ENCODE measurements at places on chromosomes 2 and 18.

DNA sequence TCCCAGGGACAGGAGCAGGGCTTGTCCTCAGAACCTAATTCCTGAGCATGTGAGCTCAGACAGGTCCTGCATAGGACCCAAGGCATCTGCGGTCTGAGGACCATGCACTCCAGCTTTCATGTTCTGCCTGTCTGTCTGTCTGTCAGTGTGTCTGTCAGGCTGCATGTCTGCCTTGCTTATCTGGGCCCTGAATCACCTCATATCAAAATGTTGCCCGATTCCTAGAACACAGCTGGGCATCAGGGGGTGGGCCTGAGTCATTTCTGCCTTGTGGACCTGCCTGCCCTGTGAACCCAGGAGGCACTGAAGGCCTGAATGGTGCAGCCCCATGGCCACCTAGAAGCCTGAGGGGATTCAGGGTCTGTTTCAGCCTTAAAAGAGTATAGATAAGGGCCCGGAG, 22.1 kb downstream of the INHBB start:
- no peak for DNase-seq

GRCh38 chr2:135775420-135775819, 33.8 kb downstream of the UBXN4 start:
- no peak for DNase-seq

DNA sequence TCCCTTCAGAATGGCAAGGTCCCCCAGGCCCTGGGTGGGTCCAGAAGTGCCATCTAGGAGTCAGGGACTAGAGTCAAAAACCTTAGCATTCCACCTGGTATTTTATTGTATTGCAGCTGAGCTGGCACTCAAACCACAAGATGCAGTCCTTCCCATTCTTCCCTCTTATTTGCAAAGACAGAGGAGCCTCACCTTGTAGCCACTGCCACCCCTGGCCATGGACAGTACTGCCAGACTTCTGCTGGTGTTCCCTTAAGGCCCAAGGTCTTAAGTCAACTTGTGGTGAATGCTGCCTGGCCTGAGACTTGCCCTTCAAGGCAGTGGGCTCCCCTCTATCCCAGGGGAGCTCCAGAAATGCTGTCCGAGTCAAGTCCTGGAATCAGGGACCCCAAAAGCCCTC, 6.9 kb downstream of the UGT1A10 start:
- DNase-seq: no peak

DNA sequence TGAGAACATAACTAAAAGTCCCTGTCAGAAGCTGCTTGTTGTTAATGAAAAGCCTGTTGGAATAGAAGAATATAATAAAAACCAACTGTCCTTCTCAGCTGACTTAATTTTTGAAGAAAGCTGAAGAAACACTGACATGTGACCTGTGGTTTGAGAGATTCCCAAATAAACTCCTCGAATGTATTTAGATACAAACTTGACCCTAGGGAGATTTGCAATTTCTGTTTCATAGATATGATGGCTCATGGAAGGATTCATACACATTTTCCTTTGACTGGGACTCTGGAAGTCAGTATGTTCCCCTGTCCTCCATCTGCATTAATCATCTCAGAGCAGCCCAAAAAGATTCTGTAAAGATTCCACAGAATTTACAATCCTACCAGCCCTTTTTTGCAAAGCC, 195.1 kb downstream of the TMEM247 start:
- no peak for DNase-seq

DNA sequence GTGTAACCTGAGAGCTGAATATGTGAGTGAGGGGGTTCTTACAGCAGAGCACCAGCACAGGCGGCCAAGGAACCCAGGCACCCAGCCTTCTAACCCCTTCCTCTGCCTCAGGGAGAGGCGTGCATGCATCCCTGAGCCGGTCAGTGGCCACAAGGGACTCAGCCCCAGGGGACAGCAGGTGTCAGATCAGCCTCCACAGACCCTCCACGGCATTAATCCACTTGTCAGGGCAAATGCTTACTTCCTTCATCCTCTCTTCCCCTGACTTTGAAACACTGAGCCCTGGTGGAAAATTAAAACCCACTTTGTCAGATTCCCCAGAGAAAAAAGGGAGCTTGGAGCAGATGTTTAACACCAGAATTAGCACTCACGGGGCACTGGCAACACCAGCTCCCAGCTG, 60.5 kb upstream of the SMAD2 start:
- DNase-seq: no peak

DNA sequence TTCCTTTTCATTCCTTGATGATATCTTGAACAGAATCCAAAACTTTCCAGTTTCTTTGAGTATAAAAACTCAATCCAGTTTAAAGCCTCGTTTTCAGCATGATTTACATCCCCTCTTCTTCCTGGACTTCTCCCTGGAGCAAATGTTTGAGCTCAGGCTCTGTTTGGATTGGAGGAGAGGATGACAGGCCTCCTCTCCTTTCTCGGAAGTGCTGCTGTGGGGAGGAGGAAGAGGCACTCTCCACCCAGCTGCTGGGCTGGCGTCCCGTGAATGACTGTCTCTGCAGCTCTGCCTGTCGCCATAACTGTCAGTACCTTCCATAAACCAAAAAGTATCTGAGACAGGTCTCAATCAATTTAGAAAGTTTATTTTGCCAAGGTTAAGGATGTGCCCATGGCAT, 238.2 kb upstream of the AGAP1 start:
- no peak for DNase-seq

GRCh38 chr18:1676387-1676786, 771.7 kb downstream of the ADCYAP1 start:
- DNase-seq: no peak

DNA sequence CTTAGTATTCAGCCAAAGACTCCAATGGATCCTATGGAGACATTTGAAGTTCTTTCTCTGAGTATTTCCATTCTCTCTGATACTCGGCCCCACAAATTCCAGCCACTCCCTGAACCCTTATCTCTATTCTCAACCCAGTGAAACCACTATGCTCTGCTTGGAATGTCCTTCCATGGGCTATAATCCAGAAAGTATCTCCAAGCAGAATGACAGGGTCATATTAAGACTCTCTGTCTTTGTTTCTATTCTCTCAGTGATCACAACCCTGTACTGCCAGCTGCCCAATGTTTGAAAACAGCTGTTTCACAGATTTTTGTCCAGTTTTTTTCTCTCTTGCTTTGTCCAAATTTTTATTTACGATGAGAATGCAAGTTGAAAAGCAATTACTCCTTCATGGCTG, 21.9 kb downstream of the CHMP3 start:
- DNase-seq: no peak

- DNase-seq: no peak
Observed at GRCh38 chr2:28490558-28490957, 5.3 kb upstream of the PLB1 start.

GRCh38 chr2:158742536-158742935, 52.6 kb upstream of the DAPL1 start:
- no peak for DNase-seq

DNA sequence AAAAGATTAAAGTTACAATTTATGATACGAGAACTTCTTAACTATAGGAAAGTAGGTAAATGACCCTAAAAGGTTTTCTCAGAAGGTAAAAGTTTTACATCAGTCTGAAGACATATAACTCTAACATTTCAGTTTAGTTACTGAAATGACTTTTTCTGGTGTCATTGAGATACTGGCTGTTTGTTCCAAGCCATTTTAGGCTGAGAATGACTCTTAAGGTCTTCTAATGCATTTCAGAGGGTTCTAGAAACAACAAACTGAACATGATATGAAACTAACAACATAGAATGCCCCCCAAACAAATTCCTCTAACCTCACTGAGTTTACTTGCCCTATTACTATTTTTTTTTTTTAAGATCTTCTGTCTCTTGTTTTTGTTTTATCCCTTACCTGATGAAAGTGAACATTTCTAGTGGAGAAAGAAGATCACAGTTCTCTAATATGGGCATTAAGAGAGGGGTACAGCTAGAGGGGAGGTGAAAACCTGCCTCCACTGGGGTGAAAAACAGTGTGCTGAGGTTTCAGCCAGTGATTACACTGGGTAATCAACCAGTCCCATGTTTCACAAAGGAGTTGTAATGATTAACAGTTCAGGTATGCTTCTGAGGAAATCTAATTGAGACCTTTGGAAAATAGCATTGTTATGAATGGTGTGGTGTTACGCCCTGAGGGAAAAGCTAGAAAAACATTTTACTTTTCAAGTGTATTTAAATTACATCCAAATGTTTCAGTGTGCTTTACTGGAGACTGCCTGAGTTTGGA, 11.2 kb downstream of the NABP1 start:
- DNase-seq: no peak

DNA sequence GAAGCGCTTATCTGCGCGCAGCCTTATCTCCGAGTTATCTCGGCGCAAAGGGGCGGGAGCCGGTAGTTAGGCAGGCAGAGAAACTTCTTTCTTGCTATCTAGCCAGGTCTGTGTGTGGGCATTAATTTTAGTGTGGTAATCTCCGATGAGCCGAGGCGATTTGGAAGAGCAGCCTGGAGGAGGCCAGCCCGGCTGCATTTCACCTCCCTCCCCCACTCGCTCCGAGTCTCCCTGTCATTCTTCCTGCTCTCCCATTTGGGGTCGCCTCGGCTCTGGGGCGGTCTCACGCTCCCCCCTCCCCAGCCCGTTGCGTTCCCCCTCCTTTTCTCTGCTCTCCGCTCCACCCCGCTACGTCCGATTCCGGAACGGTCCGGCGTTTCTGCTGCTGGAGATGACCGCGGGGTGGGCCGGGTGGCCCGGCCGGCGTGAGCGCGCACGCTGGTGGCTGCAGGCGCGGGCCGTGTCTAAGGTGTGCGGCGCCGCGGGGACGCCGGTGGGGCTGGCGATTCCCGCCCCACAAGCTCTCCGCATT, 566 bp downstream of the GATA6 start:
- DNase-seq: no peak

DNA sequence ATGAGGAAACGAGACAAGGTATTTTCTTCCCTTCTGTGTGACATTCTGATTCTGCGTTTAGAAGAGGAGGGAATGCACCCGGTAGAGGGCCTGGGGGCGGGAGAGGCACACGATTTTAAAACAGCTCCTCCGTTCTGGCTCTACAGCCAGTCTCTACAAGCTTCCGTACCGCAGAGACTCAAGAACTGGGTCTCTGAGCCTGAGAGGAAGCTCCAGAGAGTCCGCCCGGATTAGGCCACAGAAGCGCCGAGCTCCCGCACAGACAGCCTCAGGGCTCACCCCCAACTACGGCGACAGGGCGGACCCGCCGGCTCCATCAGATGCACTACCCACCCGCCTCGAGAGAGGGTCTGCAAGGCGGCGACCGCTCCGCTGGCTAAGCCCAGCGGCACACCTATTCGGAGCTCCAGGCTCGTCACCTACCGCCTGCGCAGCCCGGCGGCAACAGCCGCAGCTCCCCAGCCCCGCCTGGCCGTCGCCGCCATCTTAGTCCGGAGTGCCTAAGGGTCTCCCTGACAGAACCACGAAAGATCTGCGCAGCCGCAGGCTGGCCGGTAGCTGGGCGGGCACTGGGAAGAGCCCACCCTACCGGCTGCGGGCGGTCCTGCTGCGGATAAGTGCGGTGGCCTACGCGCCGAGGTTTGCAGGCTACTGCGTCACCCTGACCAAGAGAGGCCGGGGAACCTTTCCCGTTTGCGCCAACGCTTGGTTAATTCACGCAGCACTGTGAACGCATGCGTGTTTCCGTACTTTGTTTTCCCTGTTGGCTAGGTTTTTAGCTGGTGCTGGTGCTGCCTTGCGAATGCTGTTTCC, at the start of gene NFU1:
TSS of gene NFU1 (minus strand) at position 498 of the 813 bp plus-strand sequence. CDS start at position 485, 13 bp downstream.
- DNase-seq: peak; percentile 93

- no peak for DNase-seq
Observed at GRCh38 chr2:137770166-137770565, 194.1 kb upstream of the HNMT start.

GRCh38 chr18:32355896-32356295, 114.8 kb downstream of the GAREM1 start:
- no peak for DNase-seq

- peak; percentile 52 for DNase-seq
Observed at GRCh38 chr2:85887566-85888019, 1.2 kb downstream of the ST3GAL5 start.

DNA sequence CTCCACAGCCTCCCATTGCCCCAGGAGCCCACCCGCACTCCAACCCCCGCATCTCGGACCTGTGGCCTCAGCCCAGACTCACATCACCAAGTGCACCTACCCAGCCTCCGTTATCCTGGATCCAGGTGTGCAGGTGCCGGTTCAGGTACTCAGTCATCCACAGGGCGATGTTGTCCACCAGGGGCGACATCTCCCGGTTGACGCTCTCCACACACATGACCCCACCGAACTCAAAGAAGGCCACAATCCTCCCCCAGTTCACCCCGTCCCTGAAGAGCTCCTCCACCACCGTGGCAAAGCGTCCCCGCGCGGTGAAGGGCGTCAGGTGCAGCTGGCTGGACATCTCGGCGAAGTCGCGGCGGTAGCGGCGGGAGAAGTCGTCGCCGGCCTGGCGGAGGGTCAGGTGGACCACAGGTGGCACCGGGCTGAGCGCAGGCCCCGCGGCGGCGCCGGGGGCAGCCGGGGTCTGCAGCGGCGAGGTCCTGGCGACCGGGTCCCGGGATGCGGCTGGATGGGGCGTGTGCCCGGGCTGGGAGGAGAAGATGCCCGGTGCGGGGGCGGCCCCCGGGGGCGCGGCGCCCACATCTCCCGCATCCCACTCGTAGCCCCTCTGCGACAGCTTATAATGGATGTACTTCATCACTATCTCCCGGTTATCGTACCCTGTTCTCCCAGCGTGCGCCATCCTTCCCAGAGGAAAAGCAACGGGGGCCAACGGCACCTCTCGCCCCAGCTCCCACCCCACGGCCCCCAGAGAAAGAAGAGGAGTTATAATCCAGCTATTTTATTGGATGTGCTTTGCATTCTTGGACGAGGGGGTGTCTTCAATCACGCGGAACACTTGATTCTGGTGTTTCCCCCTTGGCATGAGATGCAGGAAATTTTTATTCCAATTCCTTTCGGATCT, 1.3 kb downstream of the BCL2 start:
- DNase-seq: peak; percentile 86

DNA sequence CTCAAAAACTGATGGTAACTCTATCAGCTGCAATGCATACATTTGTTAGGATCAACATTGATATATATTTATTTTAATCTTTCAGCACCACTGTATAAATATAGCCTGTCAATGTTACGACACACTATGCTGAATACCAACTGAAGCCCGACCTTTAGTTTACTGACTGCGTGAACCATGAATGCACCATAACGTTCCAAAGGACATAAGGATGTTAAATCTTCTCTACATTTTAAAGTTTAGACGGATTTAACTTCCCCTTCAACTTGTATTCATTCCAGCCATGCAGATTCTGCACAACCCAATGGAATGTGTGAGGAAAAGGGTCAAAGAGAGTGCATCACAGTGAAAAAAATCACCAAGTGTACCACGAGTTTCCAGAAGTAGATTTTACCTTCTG, 489.5 kb downstream of the IRS1 start:
- no peak for DNase-seq

DNA sequence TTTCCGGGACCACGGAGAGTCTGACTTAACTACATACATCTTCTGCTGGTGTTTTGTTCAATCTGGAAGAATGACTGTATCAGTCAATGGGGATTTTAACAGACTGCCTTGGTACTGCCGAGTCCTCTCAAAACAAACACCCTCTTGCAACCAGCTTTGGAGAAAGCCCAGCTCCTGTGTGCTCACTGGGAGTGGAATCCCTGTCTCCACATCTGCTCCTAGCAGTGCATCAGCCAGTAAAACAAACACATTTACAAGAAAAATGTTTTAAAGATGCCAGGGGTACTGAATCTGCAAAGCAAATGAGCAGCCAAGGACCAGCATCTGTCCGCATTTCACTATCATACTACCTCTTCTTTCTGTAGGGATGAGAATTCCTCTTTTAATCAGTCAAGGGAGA, 23.1 kb downstream of the ICOS start:
- DNase-seq: no peak
